Inflammatory macrophage treated with lipopolysaccharide for 4 hours (primary cell): ENCODE measurements at places on chromosomes 11 and 22.

DNA sequence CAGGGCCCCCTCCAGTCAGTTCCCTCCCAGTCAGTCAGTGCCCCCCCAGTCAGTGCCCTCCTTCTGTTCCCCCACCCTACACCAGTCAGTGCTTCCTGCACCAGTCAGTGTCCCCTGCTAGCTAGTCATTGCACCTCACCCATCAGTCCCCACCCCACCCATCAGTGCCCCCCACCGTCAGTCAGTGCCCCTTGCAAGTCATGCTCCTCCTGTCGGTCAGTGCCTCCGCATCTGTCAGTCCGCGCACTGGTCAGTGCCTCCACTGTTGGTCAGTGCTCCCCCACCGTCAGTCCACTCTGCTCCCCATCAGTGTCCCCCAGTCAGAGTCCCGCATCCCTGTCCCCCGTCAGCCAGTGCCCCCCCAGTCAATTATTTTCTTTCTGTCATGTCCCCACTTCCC, 3.3 kb downstream of the PPP6R2 start:
- no peak for DNase-seq

DNA sequence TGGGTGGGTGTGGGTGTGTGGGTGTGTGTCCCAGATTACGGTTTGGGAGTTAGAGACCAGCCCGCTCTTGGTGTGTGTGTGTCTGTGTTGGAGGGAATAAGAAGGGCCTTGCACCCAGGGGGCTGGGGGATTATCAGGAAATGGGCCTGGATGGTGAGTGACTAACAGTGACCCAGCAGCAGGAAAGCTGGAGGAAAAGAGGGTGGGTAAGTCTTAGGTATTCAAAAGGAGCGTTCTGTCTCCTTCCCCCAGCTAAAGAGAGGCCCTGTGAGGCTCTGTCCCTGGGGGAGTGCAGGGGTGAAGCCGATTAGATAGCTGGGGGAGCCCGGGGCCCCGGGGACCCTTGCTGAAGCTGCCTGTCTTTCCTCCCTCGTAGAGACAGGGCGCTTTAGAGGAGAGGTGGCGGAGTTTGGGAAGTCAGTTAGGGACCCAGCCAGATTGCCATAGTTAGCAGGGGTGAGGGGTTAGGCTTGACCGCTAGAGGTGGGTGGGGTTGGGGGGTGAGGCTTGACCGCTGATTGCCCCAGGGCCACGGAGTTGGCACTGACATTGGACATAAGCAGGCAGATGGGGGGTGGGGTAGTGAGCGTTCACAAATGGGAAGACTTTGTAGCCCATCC, 1.5 kb downstream of the OAF start:
- no peak for DNase-seq

DNA sequence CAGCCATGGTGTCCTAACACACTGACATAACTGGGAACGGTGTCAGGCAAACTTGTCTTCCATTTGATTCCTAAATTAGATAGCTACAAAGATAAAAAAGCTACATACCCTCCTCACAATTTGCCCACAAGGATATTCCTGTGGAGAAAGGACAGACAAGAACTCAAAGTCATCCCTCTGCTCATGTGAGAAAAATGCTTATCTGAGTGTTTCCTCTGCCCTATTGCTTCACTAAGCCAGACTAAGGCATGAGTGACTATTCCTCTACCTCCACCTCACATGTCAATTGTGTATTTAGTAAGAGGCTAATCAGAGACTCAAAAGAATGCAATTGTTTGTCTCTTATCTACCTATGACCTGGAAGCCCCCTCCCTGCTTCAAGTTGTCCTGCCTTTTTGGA, 247.7 kb downstream of the DDX10 start:
- no peak for DNase-seq

- DNase-seq: peak; percentile 89
Measured at GRCh38 chr11:61742391-61742790, 10.0 kb upstream of the MYRF start.

- no peak for DNase-seq
Measured at GRCh38 chr11:1333860-1334259, 24.4 kb upstream of the TOLLIP start.

DNA sequence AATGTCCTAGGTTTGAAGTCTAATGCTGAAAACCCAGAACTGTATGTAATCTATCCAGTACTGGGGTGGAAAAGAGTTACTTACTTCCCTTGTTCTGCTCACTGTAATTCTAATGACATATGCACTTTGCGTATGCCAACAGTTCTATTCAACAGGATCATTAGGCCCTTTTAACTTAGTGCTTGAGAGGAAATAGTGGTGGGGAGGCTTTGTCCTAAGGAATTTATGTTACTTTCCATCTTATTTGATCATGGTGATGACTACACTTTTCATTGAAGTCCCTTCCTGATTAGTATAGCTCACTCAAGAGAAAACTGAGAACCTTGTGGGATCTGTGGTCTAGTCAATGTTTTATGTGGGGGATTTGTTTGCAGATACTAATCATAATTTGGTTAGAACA, 348.2 kb downstream of the GUCY1A2 start:
- DNase-seq: no peak

DNA sequence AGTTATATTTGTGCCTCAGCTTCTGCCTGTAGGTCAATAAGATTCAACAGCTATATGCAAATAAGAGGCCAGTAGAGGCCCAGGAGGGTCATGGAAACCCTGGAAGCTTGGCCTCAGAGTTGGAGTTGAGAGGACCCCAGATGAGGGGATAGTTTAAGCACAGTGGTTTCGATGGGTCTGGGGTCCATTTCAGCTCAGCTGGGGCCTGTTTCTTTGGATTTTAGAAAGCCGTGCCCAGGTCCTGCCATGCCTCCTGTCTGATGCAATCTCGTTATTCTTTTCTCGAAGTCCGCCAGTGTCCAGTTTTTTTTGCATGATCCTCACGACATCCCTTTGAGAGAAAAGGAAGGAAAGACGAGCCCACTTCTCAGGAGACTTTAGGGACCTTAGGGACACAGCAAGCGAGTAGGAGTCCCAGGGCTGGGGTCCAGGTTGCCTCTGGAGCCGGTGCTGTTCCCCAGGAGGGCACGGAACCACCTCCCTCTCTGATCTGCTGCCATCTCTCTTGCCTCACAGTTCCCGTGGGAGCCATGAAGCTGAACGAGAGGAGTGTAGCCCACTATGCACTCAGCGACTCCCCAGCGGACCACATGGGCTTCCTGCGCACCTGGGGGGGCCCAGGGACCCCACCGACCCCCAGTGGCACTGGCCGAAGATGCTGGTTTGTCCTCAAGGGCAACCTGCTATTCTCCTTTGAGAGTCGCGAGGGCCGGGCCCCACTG, 2.6 kb upstream of the SMDT1 start:
- no peak for DNase-seq

- DNase-seq: no peak
Measured at GRCh38 chr11:44942029-44942955, 8.4 kb downstream of the TP53I11 start.

DNA sequence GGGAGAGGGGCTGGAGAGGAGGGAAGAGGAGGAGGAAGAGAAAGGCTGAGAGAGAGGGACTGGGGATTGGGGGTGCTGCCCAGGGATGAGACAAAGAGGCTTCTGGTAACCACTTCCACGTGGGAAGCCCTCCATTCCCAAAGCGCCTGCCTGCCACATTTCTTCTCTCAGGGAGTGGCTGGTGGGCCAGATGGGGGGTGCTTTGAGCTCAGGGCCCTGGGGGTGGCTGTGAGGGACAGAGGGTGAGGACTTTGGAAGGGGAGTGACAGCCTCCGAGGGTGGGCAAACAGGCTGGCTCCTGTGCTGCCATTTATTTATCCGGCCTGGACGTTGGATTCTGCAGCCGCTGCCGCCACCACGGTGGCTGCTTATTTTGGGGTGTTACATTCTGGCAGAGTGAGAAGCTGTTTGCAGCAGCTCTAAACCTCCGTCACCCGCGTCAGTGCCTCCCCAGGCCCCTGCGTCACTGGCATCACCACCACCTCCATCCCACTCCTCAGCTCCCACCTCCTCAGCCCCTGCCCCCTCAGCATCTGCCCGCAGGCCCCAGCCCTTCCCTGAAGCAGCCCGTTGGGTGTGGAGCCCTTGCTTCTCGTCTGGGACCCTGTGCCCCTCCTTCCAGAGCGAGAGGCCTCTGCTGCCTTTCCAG, 1.6 kb downstream of the RTN4RL2 start:
- no peak for DNase-seq

GRCh38 chr11:121898903-121899302, 217.1 kb downstream of the BLID start:
- DNase-seq: no peak

- DNase-seq: no peak
Measured at GRCh38 chr11:85922367-85922766, 67.2 kb downstream of the CCDC83 start.

DNA sequence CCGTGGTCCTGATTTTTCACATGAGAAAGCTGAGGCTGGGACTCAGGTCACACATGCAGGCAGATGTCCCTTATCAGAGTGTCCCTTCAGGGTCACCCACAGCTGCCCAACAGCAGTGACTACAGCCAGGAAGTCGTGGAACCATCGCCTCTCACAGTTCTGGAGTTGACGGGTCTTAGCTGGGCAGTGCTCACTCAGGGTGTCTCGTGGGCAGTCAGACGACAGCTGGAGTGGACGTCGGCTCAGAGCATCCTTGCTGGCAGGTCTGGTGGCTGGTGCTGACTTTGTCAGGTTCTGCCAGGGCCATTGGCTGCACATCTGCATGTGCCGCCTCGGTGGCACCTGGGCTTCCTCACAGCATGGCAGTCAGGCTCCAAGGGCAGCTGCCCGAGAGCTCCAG, 35.6 kb upstream of the TH start:
- no peak for DNase-seq

DNA sequence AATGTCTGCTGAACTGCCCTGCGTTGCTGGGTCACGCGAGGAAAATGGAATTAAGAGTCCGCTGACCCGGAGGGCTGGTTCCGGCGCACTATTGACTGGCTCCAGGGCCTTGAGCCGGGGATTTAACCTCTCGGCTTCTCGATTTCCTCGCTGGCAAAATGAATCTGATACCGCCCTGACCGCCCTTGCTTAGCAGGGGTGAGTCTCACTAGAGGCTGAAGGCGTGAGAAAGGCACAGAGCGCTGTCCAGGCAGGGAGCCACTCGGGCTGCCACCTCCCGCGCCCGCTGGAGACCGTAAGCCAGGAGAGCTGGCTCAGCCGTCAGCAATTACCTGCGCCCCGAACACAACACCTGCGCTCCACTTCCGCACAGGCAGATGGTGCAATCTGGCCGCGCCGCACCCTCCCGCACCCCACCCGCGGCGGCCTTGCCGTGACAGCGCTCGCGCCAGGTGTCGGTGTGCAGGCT, 65.6 kb downstream of the BUD13 start:
- no peak for DNase-seq

DNA sequence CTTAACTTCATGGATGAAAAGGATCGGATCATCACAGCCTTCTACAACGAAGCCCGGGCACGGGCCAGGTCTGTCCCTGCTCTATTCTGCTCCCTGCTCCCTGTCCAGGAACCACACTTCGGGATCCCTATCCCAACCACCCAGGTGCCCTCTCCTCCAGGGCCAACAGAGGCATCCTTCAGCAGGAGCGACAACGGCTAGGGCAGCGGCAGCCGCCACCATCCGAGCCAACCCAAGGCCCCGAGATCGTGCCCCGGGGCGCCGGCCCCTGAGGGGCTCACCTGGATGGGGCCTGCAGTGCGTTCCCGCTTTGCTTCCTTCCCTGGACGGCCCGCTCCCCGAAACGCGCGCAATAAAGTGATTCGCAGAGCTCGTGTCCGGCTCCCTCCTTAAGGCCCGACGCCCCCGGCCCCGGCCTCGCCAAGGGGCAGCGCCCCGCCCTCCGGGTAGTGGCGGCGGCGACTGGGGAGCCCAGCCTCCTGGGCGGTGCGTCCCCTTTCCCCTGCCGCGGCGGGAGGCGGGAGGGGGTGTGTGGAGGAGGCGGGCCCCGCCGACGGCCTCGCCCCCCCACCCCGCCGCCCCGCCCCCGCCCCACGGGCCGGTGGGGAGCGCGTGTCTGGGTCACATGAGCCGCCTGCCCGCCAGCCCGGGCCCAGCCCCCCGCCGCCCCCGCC, at the start of gene VEGFB:
Gene VEGFB, plus strand, starts transcription at position 672 of the 674 bp plus-strand sequence. CDS start 250 bp downstream, outside the sequence.
- DNase-seq: peak; percentile 25

- no peak for DNase-seq
Measured at GRCh38 chr11:65538232-65538914, 13.5 kb downstream of the SCYL1 start.

DNA sequence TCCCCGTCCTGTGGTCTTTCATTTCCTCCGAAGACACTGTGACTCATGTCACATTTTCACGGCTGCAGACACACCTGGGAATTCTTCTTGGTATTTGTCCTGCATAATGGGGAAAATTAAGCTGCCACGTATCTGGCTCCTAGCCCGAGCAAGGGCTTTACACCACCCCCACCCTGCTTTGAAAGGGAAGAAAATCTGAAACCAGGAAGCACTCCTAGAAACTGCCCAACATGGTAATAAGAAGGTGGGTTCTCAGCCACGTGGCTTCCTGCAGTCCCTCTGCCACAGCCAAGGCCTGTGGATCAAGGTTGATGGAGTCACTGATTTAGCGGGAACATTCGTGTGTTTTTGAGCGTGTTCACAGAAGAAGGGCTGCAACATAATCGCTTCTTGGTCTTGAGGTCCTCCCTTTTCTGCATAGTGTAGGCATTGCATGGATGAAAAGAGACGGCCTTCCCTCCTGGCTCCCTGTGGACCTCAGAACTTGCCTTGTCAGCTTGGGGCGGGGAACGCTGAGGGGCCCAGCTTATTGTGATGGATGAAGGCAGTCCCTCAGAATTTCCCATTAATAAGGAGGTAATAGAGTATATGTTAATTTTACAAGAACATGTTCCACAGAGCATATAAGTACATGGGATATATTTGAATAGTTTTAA, 292.0 kb downstream of the NTM start:
- no peak for DNase-seq

DNA sequence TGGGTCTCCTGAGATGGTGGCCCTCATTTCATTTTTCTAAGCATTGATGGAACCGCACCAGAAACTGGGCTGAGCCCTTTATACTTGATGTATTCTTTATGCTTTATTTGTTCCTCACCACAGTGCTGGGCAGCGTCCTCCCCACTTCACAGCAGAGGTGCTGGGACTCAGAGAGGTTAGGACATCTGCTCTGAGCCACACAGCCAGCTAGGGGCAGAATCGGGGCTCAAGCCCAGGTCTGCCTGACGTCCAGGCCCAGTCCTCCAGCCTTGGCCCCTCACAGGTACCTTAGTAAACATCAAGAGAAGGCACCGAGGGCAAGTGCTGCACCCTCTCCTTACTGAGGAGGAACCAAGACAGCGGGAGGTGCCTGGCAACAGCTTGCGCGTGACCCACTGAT, 20.2 kb upstream of the SHISAL1 start:
- DNase-seq: no peak

- DNase-seq: no peak
Measured at GRCh38 chr11:85485902-85486301, 141.2 kb downstream of the DLG2 start.

DNA sequence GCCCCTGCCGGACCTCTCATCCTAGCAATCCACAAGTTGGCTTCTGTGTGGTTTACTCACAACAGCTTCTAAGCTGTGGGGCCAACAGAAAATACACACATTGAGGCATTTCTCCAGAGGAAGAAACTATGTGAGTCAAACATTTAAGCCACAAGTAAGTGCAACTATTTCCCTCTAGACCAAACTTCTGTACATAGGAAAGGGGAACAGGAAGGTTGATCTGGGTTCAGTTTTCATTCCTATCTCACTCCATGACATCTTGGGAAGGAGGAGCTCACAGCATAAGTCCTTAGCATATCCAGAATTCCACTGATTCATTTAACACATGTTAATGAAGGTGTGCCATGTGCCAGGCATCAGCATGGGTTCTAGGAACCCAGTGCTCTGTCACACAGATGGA, 72.8 kb upstream of the PICALM start:
- peak; percentile 91 for DNase-seq

GRCh38 chr11:120338107-120338933, 2.1 kb downstream of the ARHGEF12 start:
- DNase-seq: no peak

GRCh38 chr22:20922141-20922751, 5.0 kb downstream of the CRKL start:
- DNase-seq: no peak
